ENCODE measurements at places on chromosomes 1 and 21.

- DNase-seq, result no peak
Observed at GRCh38 chr1:87178441-87178840, 150.2 kb upstream of the LMO4 start.

DNA sequence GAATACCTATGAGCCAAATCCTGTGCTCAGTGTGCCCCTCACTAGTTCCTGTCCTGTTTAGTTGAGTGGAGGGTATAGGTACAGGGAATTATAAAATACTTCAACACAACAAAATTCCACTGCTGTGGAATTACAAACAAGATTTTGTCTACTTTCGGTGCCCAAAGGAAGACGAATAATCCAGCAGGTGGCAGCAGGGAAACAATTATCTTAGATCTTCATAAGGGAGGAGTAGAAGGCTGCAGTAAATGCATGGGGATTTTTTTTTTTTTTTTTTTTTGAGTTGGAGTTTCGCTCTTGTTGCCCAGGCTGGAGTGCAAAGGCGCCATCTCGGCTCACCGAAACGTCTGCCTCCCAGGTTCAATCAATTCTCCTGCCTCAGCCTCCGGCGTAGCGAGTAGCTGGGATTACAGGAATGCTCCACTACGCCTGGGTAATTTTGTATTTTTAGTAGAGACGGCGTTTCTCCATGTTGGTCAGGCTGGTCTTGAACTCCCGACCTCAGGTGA lies 2.0 kb upstream of the PIP5K1A start:
- peak; percentile 36 for DNase-seq

- DNase-seq, result no peak
Observed at GRCh38 chr1:184253921-184254320, 132.9 kb upstream of the C1orf21 start.

DNA sequence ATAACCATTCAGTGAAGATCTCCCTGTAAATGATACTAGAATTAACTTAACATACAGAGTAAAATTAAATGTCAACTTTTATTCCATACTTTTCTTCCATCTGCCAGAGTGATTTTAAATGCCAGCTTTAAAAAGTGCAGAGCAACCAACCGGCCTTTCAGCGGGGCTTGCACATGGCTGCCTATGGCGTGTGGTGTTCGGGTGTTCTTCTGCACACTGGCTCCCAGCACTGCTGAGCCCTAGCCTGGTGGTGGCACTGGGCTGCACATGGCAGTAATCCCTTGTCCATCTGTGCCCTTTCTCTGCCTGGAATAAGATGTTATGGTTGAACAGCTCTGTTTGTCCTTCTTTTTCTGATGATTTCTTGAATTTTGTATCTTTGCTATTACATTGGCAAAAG lies 156.3 kb downstream of the SNX7 start:
- DNase-seq, result no peak

GRCh38 chr1:221880182-221880581 lies 138.3 kb upstream of the DUSP10 start:
- no peak for DNase-seq

GRCh38 chr1:22536506-22536905 lies 26.8 kb upstream of the EPHA8 start:
- no peak for DNase-seq

DNA sequence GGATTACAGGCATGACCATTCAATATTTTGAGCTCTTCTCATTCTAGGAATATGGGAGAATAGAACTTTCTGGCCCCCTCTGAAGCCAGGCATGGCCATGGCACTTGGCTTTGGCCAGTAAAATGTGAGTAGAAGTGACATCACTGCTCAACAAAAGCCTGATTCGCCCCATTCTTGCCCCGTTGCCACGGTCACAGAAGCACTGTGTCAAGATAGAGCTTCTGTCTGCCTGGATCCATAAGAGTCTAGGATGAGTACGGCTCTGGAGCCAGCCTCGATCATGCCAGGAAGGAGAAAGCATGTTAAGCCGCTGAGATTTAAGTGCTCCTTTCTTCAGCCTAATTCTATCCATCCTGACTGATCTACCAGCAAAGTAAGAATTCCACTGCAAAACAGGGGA lies 113.1 kb downstream of the TIAM1 start:
- DNase-seq, result no peak

DNA sequence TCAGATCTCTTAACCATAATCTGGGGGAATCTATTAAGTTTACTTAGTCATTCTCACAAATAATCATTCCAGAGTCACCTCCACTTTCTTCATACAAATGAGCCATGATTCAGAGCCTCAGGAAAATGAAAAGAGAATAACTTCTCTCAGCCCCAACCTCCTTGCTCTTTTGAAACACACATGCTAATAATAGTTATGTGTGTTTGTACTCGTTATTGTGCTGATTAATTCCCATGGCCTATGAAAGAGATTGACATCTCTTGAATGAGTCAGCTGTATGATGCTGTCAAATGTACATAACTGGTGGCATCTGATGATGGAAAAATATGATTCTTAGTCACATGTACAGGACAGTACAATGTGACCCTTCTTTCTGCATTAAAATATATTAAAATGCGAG lies 41.5 kb downstream of the DTL start:
- DNase-seq, result no peak

DNA sequence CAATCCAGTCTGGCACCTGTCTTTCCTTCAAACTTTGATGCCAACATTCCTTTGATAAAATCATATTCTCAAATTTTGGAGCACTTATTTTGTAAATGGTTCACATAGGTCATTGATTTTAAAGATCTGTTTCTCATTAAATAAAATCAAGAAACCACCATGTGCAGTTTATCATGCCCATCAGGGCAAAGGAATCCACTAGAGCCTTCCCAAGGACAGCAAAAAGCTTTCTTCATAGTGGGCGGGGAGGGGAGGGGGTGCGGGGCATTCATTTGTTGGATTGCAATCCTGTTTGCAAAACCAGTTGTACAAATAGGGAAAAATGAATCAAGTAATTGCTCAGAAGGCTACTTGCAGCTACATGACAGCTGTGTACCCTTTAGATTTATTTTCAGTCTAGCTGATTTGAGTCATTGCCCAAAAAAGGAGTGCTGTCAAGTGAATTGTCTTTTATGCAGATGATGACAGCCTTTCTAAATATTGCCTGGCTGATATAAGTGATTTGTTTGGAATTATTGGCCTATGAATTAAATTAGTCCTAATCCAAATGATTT lies 23.0 kb downstream of the LRRC8B start:
- no peak for DNase-seq

DNA sequence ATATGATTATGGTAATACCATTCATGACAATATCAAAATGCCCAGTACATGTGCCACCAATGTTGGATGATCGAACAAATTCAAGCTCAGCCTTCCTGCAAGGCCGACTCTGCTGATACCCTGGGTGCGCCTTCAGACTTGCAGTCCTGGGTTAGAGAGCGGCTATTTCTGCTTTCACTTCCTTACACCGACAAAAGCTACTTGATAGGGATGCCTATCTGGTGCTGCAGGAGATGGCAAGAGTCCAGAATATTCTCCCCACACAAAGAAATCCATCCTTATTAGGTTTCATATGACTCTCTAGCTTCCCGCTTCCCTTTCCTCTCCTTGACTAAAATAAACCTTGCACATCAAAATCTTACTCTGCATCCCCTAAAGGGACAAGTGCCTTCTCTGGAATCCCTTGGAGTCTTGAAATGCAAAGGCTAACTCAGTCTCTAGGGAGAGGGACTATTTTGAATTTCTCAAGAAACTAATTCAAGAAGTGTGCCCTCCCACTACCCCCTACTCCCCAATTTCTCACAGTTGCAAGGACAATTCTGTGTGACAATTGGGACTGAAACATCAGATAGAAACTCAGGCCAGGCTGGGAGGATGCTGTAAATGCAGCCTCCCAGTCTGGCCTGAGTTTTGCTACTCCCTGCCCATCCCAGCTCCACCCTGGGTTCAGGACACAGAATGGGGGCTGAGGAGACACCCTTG lies 103.1 kb upstream of the USP24 start:
- no peak for DNase-seq

All from stimulated activated CD4-positive, alpha-beta T cell treated with anti-CD3 and anti-CD28 coated beads, Interleukin-4, amount 100 ng/mL, for 4 hours (primary cell).